CD4-positive, alpha-beta T cell treated with Interleukin-10 for 1 hour (primary cell): ENCODE measurements at places on chromosomes 13 and 19.

GRCh38 chr13:77349365-77349764 is 22.5 kb upstream of the MYCBP2 start:
- no peak for DNase-seq

GRCh38 chr13:72534951-72535640 is 192.3 kb downstream of the MZT1 start:
- no peak for DNase-seq

- DNase-seq, result peak; percentile 15
Measured at GRCh38 chr13:19888799-19889198, 25.4 kb upstream of the ZMYM5 start.

DNA sequence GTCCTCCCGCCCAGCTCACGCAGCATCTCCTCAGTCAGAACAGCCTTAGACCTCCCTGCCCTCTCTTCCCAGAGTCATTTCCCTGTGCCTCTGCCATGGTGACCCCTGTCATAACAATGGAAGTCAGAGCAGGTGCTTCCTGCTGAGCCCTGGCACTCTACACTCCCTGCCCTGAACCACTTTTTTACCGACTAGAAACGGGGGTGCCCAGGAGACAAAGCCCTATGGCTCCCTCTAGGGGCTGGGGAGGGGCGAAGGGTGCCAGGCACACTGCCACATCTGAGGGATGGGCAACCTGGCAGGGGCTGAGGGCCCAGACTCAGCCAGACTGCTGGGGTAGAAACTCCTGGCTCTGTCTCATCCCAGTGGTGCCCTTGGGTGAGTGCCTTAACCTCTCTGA is 16.4 kb downstream of the ZNF574 start:
- peak; percentile 51 for DNase-seq

DNA sequence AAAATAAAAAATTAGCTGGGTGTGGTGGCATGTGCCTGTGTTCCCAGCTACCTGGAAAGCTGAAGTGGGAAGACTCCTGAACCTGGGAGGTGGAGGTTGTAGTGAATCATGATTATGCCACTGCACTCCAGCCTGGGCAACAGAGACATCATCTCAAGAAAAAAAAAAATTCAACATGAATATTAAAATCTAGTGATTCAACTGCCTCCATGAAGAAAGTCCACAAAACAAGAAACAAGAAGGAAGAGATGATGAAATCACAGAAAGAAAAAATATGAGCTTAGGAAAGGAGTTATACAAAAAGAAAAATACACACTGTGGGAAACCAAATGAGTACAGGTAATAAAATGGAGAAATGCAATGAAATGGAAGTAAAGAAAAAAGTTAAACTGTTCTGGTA is 99.6 kb upstream of the SIAH3 start:
- DNase-seq, result no peak

DNA sequence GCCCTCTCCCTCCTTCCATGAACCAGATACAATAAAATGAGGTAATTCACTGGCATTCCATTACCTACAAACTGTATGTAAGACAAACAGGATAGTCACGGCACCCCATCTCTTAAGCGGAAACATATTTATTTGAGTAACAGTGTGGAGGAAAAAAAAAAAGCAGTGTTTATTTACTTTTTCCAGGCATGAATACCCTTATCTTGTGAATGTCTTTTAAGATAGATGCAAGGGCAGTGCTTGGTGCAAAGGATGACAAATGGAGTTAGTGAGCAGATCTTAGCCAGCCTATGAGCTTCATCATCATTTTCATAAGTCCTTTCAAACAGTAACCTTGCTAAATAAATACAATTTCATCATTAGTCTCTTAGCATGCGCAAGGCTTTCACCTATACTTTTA is 1661.8 kb upstream of the SPRY2 start:
- no peak for DNase-seq

DNA sequence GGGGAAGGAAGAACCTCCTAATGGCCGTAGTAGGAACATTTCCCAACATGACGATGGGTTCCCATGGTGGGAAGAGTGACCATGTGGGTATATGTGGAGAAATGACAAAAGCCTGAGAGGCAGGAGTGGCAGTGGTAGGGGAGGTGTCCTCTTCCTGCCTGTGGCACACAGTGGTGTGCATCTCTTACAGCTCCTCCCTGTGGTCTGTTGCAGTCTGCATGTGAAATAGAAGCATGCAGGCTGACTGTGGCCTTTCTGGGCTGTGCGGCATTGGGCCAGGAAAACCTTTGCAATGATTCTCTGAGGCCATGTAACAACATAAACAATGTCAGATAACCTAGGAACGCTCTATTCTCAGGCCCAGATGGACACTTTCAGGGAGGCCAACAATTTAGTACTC is 84.0 kb downstream of the LACC1 start:
- DNase-seq, result peak; percentile 4

DNA sequence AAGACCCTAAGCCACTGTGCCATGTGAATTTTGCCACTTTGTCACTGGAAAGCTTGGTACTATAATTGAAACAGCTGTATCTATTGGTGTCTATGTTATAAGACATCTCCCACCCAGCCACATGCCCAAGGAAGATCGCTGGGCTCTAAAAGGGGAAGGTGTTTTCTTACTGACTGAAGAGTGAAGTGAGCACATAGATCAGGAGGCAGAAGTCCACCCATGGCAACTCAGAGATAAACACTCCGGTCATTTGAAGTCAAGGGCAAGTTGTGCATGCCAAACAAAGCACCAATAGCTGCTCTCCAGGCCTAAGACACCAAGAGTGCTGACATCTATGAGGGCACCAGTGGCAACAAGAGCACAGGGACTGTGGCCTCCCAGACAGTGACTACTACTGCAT is 153.8 kb downstream of the KCTD12 start:
- no peak for DNase-seq

- DNase-seq, result no peak
Measured at GRCh38 chr13:110705356-110705825, 525 bp downstream of the CARS2 start.

DNA sequence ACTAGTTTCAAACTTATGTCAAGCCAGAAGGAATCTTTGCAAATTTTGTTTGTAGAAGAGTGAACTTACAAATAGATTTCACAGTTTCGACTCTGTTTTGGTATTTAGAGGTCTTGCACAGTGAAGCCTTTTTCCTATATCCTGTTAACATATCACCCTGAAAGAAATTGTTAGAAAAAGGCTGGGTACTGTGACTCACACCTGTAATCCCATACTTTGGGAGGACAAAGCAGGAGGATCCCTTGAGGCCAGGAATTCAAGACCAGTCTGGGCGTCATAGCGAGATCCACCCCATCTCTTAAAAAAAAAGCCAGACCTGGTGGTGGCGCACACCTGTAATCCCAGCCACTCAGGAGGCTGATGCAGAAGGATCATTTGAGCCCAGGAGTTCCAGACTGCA is 224.0 kb downstream of the GGACT start:
- no peak for DNase-seq

DNA sequence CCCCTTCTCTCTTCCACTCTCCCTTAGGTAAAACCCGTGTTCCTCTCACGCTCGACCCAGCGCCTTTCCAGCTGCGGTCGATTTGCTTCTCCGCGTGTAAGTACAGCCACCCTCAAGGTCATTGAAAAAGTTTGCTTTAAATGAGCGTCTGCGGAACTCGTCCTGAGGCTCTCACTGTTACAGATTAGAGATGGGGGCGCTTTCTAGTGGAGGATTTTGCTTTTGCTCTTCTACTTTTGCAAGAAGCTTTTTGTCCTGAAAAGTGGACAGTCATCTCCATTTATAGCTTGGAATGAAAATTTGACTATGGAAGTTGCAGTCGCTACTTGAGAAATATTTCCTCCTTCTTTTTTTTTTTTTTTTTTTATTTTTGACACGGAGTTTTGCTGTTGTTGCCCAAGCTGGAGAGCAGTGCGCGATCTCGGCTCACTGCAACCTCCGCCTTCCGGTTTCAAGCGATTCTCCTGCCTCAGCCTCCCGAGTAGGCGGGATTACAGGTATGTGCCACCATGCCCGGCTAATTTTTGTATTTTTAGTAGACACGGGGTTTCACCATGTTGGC is 595 bp upstream of the RAB20 start:
- DNase-seq, result no peak

GRCh38 chr19:31332096-31332495 is 17.1 kb downstream of the TSHZ3 start:
- DNase-seq, result no peak

GRCh38 chr13:80755910-80756309 is 415.0 kb upstream of the SPRY2 start:
- no peak for DNase-seq

DNA sequence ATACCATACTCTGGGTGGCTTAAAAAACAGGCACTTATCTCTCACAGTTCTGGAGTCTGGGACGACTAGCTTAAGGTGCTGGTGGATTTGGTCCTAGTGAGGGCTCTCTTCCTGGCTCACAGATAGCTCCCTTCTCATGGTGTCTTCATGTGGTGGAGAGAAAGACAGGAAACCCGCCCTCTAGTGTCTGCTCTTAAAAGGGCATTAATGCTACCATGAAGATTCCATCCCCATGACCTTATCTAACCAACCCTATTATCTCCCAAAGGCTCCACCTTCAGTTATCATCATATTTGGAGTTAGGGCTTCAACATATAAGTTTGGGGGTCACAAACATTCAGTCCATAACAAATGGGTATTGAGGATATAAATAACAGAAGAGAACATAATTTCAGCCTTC is 139.4 kb downstream of the HS6ST3 start:
- DNase-seq, result no peak

GRCh38 chr19:29450812-29451211 is 75.0 kb upstream of the VSTM2B start:
- DNase-seq, result no peak

DNA sequence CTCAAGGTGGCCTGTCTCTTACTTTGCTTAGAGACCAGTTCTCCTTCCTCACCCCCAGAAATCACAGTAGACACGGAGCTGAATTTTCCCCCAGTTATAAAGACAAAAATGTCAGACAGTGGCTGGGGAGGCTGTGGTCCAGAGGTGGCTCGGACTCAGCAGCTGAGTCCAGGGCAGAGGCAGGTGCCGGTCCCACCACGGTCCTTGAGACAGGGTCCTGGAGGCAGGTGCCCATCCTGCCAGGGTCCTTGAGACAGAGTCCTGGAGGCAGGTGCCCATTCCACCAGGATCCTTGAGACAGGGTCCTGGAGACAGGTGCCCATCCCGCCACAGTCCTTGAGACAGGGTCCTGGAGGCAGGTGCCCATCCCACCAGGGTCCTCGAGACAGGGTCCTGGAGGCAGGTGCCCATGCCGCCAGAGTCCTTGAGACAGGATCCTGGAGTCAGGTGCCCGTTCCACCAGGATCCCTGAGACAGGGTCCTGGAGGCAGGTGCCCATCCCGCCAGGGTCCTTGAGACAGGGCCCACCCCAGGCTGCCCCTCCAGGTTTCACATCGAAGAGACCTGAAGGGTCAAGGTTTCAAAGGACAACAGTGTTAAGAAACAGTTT is 23.1 kb downstream of the PEPD start:
- DNase-seq, result no peak

DNA sequence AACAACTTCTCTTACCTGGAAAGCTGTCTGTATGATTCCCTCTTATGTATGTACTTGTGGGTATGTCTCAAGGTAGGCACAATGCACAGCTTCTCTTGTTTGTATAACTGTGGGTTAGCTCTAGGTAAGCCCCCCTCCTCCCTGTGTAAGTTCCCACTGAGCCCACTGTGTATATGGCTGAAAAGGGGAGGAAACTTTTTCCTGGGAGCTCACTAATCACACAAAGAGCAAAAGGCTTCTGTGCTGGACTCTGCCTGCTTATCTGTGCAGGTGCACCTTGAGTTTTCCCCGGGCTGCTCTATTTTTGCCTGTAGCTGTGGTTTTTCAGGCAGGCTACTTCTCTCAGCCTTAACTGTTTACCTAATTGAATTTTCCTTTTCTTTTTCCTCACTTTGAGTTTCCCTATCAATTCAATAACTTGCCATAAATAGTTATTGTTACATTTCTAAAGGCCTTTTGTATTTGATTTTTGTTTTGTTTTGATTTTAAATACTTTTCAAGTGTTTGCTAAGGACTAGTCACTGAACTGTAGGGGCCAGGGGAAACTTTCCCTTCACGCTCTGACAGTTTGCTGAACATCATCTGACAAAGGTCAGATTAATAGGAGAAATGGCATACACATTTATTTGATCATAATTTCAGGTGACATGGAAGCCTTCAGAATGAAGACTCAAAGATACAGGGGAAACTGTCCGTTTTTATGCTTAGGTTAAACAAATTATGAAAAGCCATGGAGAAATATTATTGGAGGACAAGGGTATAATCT is 423.5 kb upstream of the ATXN8OS start:
- no peak for DNase-seq

DNA sequence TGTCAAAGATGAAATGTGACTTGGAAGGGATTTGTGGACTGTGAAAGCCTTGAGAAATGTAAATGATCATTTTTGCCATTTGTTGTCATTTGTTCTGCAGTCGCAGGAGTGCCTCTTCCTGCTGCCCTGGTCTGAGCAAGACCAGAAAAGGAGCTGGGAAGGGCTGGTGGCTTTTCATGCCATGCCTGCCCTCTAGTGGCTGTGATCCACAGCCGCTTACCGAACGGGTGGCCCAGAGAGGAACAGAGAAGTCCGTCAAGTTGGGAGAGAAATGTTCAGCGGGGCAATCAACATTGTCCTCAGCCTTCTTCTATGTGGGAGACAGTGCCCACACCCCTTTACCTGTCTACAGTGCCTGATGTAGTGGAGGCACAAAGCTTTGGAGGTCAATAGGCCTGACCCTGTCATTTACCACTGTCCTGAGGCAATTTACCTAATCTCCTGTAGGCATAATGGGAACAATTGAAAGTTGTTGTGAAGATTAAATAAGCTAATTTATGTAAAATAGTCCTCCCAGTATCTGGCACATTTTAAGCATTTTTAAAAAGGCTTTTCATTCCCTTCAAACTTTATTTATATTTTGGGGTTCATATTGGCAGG is 224.5 kb downstream of the B3GLCT start:
- DNase-seq, result peak; percentile 55

- DNase-seq, result no peak
Measured at GRCh38 chr13:109750221-109750775, 36.1 kb downstream of the IRS2 start.

GRCh38 chr13:94033098-94033497 is 446.4 kb downstream of the DCT start:
- DNase-seq, result no peak

DNA sequence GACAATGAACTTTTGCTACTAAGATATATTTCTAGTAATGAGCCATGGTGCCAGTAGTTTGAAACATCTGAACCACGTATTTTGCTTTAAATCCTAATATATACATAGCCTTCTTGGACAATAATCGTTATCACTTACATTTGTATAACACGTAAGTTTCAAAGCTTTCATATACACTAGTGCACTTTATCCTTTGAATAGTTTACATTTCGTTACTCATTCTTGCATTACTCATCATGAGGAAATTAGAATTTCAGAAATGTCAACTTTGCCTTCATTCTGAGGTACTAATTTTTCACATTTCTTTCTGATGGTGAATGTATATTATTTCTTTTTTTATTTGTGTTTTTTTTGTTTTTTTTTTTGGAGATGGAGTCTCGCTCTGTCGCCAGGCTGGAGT is 5.8 kb downstream of the KBTBD7 start:
- no peak for DNase-seq

DNA sequence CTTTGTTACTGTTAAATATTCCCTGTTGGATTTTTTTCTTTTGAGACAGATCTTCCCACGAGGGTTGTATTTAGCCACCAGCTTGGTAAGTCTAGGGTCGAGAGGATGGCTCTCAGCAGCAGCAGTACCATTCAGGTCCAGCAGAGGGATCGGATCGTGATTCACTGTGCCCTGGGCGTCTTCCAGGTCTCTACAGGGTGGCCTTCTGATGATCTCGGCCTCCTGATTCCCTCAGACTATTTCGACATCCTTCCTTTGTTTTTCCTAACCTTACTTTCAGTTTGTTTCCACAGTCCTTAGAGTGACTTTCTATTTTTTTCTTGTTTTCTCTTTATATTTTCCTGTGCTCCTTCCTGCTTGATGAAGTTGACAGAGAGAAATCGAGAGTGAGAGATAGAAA is 1436.9 kb downstream of the UQCRFS1 start:
- DNase-seq, result no peak
